A549 treated with GW870086 at 1 μM for 4 hours (cell line): ENCODE measurements at places on chromosomes 4 and X. TPM values are rescaled to one million over a fixed set of nuclear protein-coding genes. Genes with fewer than 3 reads are reported as not detected.

RIPPLY1 gene
- total RNA-seq, result 0.11 TPM in 1 of 5 replicates, not detected in the others

TAF7L gene
- 0.05 to 0.16 TPM (median 0.08 TPM) in 4 of 5 replicates, not detected in the other for total RNA-seq

NOX1 gene
- 0.07 to 0.17 TPM in 2 of 5 replicates, not detected in the others for total RNA-seq

PCDH18 gene
- not detected in 5 replicates for total RNA-seq

GPR173 gene
- not detected in 5 replicates for total RNA-seq

HAUS7 gene
- 49.8 to 59.6 TPM (median 54.3 TPM) in 5 replicates for total RNA-seq

ESX1 gene
- 0.10 to 0.16 TPM (median 0.16 TPM) in 3 of 5 replicates, not detected in the others for total RNA-seq

POU4F2 gene
- not detected in 5 replicates for total RNA-seq

PAGE4 gene
- total RNA-seq, result not detected in 5 replicates

PDCL2 gene
- total RNA-seq, result not detected in 5 replicates

TMPRSS11E gene
- not detected in 5 replicates for total RNA-seq

PSAPL1 gene
- 0.15 to 0.33 TPM (median 0.22 TPM) in 5 replicates for total RNA-seq

PPP4R3C gene
- not detected in 5 replicates for total RNA-seq

KLHL2 gene
- total RNA-seq, result 12.5 to 17.4 TPM (median 15.8 TPM) in 5 replicates

CSAG1 gene
- total RNA-seq, result 0.17 to 0.45 TPM (median 0.26 TPM) in 4 of 5 replicates, not detected in the other

GLOD5 gene
- total RNA-seq, result not detected in 5 replicates

ANXA3 gene
- total RNA-seq, result 56.0 to 82.7 TPM (median 67.3 TPM) in 5 replicates

DMP1 gene
- total RNA-seq, result 0.05 TPM in 1 of 5 replicates, not detected in the others

BMP15 gene
- not detected in 5 replicates for total RNA-seq

TEX13B gene
- total RNA-seq, result not detected in 5 replicates

NPFFR2 gene
- not detected in 5 replicates for total RNA-seq

HHIP gene
- 0.47 to 1.3 TPM (median 0.78 TPM) in 5 replicates for total RNA-seq

FAM200B gene
- 26.1 to 34.1 TPM (median 30.0 TPM) in 5 replicates for total RNA-seq

PAGE2B gene
- total RNA-seq, result not detected in 5 replicates

ANK2 gene
- 0.72 to 1.2 TPM (median 0.82 TPM) in 5 replicates for total RNA-seq

CT55 gene
- not detected in 5 replicates for total RNA-seq

ADH1A gene
- not detected in 5 replicates for total RNA-seq

POU3F4 gene
- not detected in 5 replicates for total RNA-seq

HMX1 gene
- 0.09 to 0.43 TPM (median 0.18 TPM) in 4 of 5 replicates, not detected in the other for total RNA-seq

DMRTC1B gene
- not detected in 5 replicates for total RNA-seq

LRCH2 gene
- total RNA-seq, result 0.02 to 0.05 TPM (median 0.03 TPM) in 4 of 5 replicates, not detected in the other

SLC39A8 gene
- total RNA-seq, result 8.9 to 11.8 TPM (median 10.4 TPM) in 5 replicates

DSPP gene
- not detected in 5 replicates for total RNA-seq

HPSE gene
- total RNA-seq, result 1.3 to 1.9 TPM (median 1.5 TPM) in 5 replicates

FAM241A gene
- 0.54 to 0.91 TPM (median 0.90 TPM) in 5 replicates for total RNA-seq

CTAG1B gene
- not detected in 5 replicates for total RNA-seq

TMEM144 gene
- 3.4 to 3.7 TPM (median 3.6 TPM) in 5 replicates for total RNA-seq

NDST4 gene
- not detected in 5 replicates for total RNA-seq

PGAM4 gene
- total RNA-seq, result 0.35 to 0.55 TPM (median 0.44 TPM) in 4 of 5 replicates, not detected in the other

CSAG3 gene
- total RNA-seq, result not detected in 5 replicates

SCFD2 gene
- total RNA-seq, result 6.5 to 7.2 TPM (median 6.7 TPM) in 5 replicates

GSPT2 gene
- 7.2 to 9.7 TPM (median 8.7 TPM) in 5 replicates for total RNA-seq

CXCL13 gene
- not detected in 5 replicates for total RNA-seq

CC2D2A gene
- total RNA-seq, result 10.9 to 12.9 TPM (median 11.9 TPM) in 5 replicates

CCNA2 gene
- 35.5 to 49.8 TPM (median 43.8 TPM) in 5 replicates for total RNA-seq

CLNK gene
- not detected in 5 replicates for total RNA-seq

KLHL5 gene
- total RNA-seq, result 44.5 to 64.0 TPM (median 57.5 TPM) in 5 replicates
